Left lobe of liver (tissue), 2 donors: ENCODE measurements at places on chromosomes 5 and 9. TPM values are rescaled to one million over a fixed set of nuclear protein-coding genes. Genes with fewer than 3 reads are reported as not detected.

Gene REEP2
- total RNA-seq, result not detected

Gene BAAT
- total RNA-seq, result 459 TPM

Gene PCA3
- total RNA-seq, result 0.60 TPM

Gene GPX3
- 199 TPM for total RNA-seq

Gene HBEGF
- 0.70 TPM for total RNA-seq

Gene NSUN2
- total RNA-seq, result 26.4 TPM

Gene AQP7
- total RNA-seq, result 30.7 TPM

Gene ALDOB
- 4,002 TPM for total RNA-seq

Gene PPWD1
- 9.6 TPM for total RNA-seq
